Activated effector memory CD4-positive, alpha-beta T cell treated with Interleukin-2 at 50 U/mL for 16 hours (primary cell): ENCODE measurements at places on chromosomes 16 and 17.

GRCh38 chr16:84398701-84399100 lies 30.4 kb downstream of the ATP2C2 start:
- DNase-seq = no peak

DNA sequence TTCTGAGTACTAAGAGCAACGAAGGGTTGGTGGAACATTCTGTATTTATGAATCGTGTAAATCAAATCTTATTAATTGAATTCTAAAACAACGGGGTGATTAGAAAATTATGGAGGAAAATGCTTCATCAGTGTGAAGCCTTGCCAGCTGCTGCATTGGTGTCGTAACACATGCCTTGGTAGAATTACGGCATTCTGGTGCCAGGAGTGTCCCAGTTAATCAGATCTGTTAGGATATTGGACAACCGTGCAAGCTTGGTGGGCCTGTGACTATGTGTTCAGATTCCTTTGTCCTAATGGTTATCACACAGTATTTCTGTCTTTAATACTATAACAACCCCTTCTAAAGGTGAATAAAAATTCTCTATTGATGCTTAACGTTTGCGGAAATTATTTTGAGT lies 44.2 kb upstream of the TANC2 start:
- no peak for DNase-seq

DNA sequence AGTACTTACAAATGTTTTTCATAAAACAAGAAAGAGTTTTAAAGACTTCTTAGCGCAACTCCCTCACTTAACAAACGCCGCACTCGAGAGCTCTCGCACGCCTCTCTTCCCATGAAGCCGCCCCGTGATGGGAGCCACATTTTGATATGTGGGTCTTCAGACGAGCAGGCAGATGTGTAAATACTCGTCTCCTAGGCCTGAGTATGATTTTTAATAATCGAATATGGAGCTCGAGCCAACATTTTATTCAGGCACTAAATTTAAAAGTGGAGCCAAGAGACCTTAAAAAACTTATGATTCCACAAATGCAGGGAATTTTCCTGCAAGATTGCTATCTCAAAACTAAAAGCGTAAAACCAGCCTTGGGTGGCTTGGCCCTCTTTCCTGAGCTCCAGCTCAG lies 55.4 kb downstream of the IRX6 start:
- DNase-seq = no peak

DNA sequence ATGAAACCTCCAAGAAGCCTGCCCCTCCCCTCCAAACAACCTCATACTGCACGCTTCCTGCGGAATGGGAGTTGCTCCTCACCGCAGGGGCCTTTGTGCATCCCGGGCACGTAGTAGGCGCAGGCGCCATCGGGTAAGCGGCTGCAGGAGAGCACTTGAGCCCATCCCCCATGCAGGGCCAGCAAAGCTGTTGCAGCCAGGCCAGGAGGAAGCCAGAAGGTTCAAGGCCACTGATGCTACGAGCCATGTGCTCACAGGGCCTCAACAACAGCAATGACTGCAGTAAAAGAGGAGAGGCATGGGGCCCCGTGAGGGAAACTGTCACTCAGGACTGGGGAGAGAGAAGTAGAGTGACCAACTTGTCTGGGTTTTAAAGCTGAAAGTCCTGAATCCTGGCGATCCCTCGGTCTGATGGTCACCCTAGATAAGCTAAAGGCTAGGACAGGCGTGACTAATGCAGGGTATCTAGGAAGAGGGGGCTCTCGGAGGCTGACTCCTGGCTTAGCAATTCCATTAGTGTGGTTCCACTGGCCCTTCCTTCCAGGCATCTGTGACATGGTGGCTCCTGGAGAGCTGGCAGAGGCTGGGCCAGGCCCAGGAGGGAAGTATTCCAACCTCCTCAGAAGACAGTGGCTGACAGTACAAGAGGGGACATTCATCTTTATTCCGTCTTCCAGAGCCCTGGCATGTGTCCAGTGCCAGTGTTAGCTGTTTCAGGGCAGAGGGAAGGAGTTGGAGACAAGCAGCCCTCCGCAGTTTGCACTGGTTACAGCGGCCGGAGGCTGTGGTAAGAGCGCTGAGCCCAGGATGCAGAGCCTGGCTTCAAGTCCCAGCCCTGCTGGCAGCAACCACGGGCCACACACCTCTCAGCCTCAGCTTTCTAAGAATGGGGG lies 20.8 kb downstream of the GOSR2 start:
- DNase-seq = no peak

DNA sequence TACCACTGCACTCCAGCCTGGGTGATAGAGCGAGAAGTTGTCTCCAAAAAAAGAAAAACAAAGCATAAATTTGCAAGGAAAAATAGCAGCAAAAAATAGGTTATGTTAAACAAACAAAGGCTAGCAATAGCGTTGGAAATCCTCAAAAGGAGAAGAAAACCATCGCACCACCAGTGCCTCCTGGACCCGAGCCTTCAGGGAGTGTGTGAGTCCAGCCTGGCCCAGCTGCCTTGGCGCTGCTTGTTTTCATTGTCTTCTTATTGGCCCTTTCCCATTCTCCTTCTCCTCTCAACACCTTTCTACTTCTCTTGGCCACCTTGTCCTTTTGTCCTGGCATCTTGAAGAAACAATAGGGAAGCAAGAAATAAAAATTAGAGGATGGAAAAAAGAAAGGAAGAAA lies 4.5 kb upstream of the UBALD2 start:
- DNase-seq = no peak

DNA sequence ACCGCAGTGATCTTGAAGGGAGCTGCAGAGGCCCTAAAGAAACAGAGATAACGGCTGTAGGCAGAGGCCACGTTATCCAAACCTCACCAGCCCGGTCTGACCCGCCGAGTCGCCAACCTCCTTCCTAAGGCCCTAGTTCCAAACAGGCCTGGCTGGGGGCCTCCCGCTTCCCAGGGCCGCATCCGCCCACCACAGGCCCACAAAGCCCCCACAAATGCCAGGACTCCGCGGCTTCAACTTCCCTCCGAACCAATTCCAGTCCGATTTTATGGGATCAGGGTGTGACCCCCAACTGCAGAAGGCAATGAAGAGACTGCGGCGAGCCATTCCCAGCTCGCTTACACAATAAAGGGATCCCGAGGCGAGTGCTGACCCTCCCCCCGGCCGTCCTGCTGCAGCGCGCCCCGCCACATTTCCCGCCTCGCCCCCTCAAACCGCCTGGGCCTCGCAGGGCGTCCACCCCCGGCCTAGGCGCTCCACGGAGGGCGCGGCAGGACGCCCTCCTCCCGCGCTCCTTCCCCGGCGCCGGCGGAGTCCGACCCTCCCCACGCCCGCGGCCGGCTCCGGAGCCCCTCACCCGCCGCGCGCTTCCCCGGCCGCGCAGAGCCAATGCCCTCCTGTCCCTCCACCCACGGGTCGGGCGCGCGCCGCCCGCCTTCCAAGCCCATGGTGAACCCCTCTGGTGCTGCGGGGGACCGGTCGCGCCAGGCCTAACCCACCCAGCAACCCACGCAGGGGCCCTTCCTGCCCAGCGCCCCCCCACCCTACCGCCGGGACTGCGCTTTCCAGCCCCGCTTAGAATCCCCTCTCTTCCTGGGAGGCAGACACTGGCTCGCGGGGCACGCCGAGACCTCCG lies 926 bp downstream of the MYH10 start:
- DNase-seq = no peak

DNA sequence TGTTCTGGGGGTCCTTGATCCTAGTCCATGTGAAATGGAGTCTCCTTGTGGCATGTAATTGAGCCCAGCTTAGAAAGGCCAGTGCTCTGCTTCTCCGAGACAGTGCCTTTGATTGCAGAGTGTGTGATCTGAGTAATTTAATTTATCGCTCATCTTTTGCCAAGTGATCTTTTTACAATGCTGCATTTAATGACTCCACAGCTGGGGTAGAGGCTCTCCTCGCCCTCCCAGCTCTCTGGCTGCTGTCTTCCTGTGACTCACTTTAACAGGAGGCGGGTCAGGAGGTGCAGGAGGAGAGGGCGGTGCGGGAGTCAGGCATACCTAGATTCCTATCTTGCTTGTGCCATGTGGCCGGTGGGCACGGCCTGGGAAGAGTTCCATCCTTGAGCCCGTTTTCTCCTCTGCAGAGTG lies 113.4 kb upstream of the FOXF1 start:
- DNase-seq = no peak

DNA sequence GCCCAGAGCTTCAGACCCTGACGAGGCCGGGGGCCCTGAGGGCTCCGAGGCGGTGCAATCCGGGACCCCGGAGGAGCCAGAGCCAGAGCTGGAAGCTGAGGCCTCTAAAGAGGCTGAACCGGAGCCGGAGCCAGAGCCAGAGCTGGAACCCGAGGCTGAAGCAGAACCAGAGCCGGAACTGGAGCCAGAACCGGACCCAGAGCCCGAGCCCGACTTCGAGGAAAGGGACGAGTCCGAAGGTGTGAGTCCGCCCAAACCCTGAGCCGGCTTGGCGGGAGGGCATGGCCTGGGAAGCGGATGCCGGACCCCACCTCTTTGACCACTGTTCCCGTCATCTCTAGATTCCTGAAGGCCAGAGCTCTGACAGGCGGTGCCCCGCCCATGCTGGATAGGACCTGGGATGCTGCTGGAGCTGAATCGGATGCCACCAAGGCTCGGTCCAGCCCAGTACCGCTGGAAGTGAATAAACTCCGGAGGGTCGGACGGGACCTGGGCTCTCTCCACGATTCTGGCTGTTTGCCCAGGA lies 4.4 kb downstream of the NOL3 start:
- DNase-seq = no peak

- DNase-seq = no peak
Observed at GRCh38 chr17:15957206-15957605, 12.3 kb downstream of the ADORA2B start.

GRCh38 chr17:63848834-63849689 lies 6.6 kb upstream of the SMARCD2 start:
- DNase-seq = peak; percentile 91

DNA sequence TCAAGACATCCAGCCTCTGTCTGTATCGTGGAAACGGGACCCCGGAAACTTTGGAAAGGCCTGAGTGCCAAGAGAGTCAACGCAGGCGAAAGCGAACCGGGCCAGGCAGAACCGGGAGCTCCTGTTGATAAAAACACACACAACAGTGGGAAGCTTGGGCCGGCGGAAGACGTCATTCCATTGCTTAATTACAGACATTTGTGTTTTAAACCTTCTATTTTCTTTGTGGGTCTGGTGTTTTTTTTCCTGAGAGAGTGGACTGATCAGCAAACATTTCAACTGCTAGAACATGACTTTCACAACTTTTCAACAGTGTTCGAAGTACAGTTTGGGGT lies 878 bp upstream of the RNF157 start:
- DNase-seq = no peak

- no peak for DNase-seq
Observed at GRCh38 chr17:81680150-81680549, 3.4 kb downstream of the ARL16 start.

DNA sequence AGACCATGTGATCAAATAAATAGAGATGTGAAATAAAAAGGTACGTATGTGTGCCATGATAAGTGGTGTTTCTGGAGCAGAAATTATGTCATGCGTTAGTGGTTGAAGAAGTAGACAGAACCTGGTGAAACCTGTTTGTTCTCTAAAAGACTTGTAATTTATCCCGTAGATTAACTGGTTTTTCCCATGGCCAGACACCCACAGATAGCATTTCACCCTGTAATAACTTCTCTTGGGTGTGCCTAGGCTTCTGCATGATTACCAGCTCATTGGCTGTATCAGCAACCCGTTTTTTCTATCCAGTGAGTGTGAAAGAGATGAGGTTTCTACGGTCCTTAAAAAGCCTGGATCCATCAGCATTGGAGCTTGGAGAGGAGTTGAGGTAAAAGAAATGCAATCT lies 471.3 kb downstream of the NPIPA7 start:
- no peak for DNase-seq

DNA sequence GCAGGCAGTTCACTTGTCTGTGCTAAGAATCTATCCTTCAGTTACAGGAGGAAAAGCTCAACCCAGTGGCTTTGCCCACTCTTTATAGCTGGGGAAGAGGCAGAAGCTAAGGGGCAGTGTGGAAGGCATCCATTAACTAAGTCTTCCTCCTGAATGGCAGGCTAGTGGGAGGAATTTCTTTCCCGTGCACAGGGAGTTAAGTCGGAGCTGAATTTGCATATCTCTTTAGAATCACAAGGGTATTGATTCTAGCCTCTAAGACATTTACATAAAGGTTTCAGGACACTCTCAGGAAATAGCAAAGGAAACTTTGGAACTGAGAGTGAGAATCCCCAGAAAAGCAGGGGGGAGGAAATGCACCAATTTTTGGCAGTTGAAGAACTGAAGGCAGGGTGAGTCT lies 245.6 kb downstream of the CA10 start:
- no peak for DNase-seq

- no peak for DNase-seq
Observed at GRCh38 chr17:31724619-31725018, 134.4 kb downstream of the COPRS start.

- no peak for DNase-seq
Observed at GRCh38 chr17:1351971-1352370, 48.1 kb downstream of the YWHAE start.

- DNase-seq = no peak
Observed at GRCh38 chr17:77873500-77874302, 84.8 kb upstream of the TNRC6C start.

- DNase-seq = no peak
Observed at GRCh38 chr17:6510321-6510977, 45.9 kb downstream of the PITPNM3 start.

DNA sequence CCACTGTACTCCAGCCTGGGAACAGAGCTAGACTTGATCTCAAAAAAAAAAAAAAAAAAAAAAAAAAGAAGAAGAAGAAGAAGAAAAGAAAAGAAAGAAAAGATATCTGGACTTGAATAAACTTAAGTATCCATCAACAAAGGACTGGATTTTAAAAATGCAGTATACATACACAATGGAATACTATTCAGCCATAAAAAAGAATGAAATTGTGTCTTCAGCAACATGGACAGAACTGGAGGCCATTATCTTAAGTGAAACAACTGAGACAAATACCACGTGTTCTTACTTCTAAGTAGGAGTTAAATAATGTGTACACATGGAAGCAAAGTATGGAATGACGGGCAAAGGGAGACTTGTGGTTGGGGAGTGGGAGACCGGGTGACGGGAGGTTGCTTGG lies 40.1 kb upstream of the MNT start:
- DNase-seq = no peak

GRCh38 chr16:17461951-17462729 lies 8.6 kb downstream of the XYLT1 start:
- no peak for DNase-seq

DNA sequence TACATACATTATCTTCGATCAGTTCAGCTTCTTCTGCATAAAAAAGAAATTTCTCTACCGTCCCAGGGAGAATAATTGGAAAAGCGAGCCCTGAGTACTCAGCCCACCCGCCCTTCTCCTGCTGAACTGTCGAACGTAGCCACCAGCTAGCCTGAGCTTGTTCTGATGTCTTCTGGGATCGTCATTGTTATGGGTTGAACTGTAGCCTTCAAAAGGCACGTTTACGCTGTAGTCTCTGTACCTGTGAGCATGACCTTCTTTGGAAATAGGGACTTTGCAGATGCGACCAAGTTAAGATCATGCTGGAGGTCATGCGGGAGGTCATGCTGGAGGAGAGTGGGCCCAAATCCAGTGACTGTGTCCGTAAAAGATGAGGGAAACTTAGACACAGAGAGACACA lies 86.2 kb downstream of the CMIP start:
- no peak for DNase-seq
